ENCODE measurements at places on chromosomes 3 and 15. TPM values are rescaled to one million over a fixed set of nuclear protein-coding genes. Genes with fewer than 3 reads are reported as not detected.

RAB43 gene
- 10.3 TPM for total RNA-seq

ANKRD34C gene
- total RNA-seq = not detected

SLC7A14 gene
- under 0.01 TPM for total RNA-seq

CATSPER2 gene
- 1.4 TPM for total RNA-seq

SNURF gene
- total RNA-seq = 53.2 TPM

CLDN18 gene
- not detected for total RNA-seq

SLC22A13 gene
- total RNA-seq = 0.43 TPM

SEMA3G gene
- 0.34 TPM for total RNA-seq

CD200 gene
- under 0.01 TPM for total RNA-seq

FGF12 gene
- 0.14 TPM for total RNA-seq

KLHL40 gene
- total RNA-seq = not detected

ZNF80 gene
- not detected for total RNA-seq

SLC9C1 gene
- 0.21 TPM for total RNA-seq

All from nasal cavity respiratory epithelium epithelial cell of viscerocranial mucosa (primary cell).